Left kidney (tissue), 8 donors: ENCODE measurements at places on chromosomes 12 and 14.

DNA sequence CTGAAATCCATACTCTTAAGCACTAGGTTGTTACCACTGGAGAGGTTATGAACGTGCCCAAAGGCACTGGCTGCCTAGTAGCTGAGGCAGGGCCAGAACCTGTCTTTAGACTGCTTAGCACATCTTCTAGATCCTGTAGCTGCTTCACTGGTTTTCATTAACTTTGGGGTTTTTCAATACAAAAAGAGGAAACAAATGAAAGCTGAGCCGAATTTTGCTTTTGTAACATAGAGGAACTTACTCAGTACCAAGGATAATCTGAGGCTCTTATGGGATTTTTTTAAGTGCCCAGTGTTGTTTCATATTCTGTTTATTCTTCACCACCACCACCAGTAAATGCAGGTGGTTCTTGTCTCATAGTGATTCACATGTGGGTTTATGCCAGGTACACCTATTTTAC is 396.1 kb downstream of the RAD51B start:
- DNase-seq: no peak

DNA sequence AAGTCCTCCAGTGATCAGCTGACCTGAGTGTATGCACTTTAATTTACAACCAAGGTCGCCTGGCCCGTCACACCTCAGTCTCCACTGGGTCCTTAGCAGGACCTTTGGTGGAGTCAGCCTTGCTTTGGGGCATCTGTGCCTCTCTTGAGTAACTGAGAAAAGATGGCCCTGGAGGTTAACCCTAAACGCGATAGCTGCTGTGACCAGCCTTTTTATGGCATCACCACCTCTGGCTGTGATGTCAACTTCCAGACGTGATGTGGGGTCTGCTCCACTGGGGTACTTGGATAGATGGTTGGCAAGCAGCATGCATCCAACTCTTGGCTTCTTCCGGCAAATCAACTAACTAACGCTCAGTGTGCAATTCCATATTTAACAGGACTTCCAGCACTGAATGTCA is 122.8 kb upstream of the RTL1 start:
- DNase-seq: no peak

GRCh38 chr14:100762089-100762515 is 35.4 kb downstream of the DLK1 start:
- no peak for DNase-seq

- DNase-seq: no peak
Measured at GRCh38 chr12:53052419-53053217, 2.8 kb downstream of the TNS2 start.

GRCh38 chr14:88417594-88417993 is 32.1 kb downstream of the SPATA7 start:
- no peak for DNase-seq

DNA sequence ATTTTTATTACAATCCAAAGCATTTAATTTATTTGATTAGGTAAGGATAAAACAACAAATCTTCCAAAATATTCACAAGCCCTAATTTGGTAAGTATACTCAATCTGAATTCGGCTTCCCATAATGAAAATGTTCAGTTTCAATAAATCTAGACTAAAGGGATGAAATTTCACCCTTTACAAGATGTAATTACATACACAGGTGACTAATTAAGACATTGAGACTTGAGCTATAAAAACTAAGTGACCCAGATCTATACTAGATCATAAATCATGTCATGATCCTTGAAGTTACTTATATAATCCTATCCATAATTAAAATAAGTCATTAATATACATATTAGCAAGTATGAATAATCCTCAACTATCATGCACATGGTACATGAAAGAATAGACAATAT is 36.6 kb downstream of the LRP6 start:
- no peak for DNase-seq
